ENCODE measurements at places on chromosomes 6 and 20. TPM values are rescaled to one million over a fixed set of nuclear protein-coding genes. Genes with fewer than 3 reads are reported as not detected.
A peak's percentile ranks its signal among the peaks of the same experiment; 100 is the strongest.

Gene RIN2
- total RNA-seq: 48.8 TPM

Gene BANF2
- total RNA-seq: not detected

DNA sequence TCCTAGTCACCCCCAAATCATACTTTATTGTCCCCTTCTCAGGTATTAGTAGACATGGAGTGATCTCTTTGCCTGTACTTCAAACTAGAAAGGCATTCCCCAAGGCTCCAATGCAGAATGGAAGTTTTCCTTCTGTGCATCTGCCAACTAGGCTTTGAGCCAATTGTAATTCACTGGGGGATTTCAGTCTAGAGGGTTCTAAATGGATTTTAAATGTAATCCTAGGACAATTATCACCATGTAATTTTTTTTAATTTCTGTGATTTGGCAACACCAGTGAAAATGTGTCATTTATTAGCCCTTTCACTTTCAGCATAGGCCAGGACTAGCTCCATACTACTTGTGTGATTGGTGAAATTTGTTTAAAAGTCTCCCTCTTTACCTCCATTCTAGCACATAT, 557.6 kb upstream of the MARCKS start:
- no peak overlapping the region for H3K27ac ChIP-seq
- no peak overlapping the region for H3K4me3 ChIP-seq

GRCh38 chr6:42963855-42964605, 3.5 kb downstream of the GNMT start:
- no peak overlapping the region for H3K4me3 ChIP-seq
- no peak overlapping the region for H3K27ac ChIP-seq
- peaks cover 17% of the 10 kb centered on the region for H3K4me1 ChIP-seq
- no peaks in the 10 kb centered on the region for H3K27me3 ChIP-seq

- peaks cover 33% of the 10 kb centered on the region for H3K4me1 ChIP-seq
- no peaks in the 10 kb centered on the region for H3K36me3 ChIP-seq
- H3K4me3 ChIP-seq: no peak overlapping the region
- no peak for DNase-seq
- no peak overlapping the region for H3K27ac ChIP-seq
- no peaks in the 10 kb centered on the region for H3K27me3 ChIP-seq
Observed at GRCh38 chr6:37495244-37495934, 4.3 kb downstream of the CCDC167 start.

GRCh38 chr6:2733324-2733723, 17.4 kb downstream of the MYLK4 start:
- H3K4me1 ChIP-seq: peaks cover 67% of the 10 kb centered on the region
- peak overlapping the region; percentile 17 for H3K4me3 ChIP-seq
- no peaks in the 10 kb centered on the region for H3K36me3 ChIP-seq
- peak; percentile 55 for DNase-seq
- H3K27me3 ChIP-seq: no peaks in the 10 kb centered on the region
- H3K27ac ChIP-seq: peak overlapping the region; percentile 89

All from left ventricle myocardium inferior (tissue), 1 donor.